ENCODE measurements at places on chromosomes 2 and 18.

- DNase-seq, result no peak
These were observed 49.5 kb downstream of the PLEKHB2 start for GRCh38 chr2:131154647-131155046.

GRCh38 chr2:95389245-95390119 lies 13.0 kb upstream of the FAHD2A start:
- DNase-seq, result peak; percentile 68

- no peak for DNase-seq
These were observed 67.2 kb upstream of the SMAD7 start for GRCh38 chr18:49017813-49018553.

DNA sequence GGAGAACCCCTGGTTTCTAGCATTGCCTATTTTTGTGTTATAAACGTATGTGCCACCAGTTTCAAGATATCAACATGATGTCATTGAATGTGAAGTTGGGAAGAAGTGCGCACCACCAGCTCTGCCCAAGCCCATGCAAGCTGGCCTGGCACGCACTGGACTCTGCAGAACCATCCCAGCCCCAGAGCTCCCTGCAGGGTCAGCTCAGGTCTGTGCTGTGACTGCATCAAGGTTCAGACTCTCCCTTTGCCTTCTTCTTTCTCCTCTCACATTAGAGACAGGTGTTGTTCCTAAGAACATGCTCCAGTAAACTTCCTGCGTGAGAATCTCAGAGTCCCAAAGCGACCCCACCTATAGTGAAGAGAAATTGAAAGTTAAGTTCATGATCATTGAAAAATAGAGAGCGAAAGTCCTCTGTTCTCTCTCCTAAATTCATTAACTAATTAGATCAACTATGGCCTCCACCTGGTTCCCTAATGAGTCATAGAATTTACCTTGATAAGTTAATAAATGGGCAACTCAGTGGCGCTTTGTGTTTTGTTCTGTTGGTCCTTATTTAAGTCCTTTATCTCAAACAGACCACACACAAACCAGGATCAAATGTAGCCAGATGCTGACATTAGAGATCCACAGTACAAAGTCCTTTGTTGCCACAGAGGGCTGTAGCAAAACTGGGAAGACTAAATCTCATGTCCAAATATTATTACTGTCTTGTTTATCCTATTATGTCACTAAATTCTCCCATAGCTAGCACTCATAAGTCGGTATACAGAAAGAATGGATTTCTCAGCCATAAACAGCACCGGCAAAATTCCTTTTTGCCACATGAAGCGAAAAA lies 432.3 kb downstream of the STK39 start:
- no peak for DNase-seq

DNA sequence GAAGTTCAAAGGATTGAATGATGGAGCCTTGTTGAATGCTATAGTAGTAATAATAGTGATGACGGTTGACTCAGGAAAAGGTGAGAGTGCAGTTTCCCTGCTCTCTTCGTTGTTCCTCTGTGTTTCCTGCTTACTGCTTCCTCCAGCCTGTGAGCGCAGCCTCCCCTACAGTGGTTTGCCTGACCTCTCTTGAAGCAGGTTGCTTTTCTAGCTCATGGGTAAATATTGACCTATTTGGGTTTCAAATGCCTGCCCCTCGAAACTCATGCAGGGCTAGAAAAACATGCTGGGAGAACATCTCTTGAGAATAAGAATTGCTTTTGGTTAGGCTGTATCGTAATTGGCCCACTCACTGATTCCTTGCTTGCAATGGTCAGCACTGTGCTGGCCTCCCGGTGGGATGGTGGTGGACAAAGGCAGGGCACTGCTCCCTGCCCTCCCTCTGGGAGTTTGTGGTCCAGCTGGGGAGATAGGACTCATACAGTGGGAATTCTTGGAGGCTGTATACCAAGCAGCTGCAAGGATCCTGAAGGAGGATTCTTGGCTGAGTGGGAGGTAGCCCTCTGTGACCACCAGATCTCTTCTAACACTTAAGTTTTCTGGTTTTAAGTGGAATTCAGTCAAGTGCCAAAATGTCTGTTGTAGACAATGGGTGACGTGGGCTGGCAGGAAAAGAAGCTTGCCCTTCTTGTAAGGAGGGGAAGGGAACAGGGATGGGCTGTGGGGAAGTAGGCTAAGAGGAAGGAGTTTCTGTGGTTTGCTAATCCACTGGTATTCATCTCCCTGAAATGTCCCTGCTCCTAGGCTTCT lies 5.4 kb upstream of the RNF181 start:
- DNase-seq, result peak; percentile 95

DNA sequence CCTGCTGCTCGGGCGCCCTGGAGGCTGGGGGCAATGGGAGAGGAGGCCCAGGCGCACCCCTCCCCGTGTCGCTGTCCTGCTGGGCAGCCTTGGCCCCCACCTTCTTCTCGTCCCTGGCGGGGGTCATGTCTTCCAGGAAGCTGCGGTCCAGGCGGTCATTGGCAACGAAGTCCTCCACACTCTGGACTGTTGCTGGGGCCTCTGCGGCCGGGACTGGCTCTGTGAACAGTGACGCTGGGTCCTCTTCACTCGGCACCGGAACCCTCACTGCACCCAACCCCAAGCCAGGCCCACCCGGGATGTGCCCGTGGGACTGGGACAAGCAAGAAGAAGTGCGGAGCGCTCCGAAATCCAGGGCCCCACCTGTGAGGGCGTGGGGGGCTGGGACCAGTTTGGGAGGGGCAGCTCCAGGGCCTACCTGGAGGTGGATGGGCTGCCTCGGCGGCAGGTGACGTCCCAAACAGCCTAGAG lies 308.0 kb downstream of the CCDC74A start:
- no peak for DNase-seq

DNA sequence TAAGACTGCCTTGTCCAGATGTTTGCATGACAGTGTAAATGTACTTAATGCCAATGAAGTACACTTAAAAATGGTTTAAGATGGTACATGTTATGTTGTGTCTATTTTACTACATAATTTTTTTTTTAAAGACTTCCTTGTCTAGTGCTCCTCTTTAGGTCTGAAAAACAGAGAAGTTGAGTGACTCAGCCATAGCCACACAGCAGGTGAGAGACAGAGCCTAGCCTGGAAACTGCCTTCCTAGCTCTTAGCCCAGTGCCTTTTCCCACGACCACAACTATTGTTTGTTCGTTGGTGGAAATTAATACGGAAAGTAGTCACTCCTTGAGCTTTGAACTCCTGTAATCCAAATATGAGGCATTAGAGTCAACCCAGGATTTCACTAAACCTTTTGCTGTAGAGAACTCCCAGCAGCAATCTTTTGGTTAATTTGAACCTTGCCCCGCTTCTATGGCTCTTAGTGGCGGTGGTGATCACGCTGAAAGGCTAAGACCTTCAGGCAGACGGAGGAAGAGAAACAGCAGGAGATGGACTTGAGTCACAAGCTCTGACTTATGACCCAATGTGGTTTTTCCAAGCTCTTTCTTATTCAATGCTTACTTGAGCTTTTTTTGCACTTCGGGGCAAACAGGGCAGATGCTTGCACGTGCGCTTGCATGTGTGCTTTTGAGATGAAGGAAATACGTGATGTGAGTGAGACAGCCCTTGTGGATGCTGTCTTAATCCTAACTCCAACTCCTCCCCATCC lies 21.2 kb downstream of the TRIB2 start:
- peak; percentile 61 for DNase-seq

DNA sequence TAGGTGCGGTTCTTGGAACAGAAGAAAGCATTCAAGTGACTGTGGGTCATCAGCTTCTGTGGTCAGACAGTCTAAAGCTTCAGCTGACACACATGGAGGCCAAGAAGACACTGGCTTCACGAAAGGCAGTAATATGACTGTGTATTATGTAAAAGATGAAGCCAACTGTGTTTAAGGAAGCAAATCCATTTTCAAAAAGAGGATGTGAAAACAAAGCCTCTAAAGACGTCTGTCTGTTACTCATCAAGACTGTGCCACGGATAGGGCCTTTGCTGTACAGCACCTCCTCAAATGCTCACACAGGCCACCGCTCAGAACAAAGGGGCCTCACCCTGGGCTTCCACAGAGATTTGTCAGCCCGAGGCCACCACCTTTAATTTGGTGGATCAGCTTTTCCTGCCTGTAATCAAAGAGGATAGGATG lies 21.1 kb upstream of the TMEM163 start:
- DNase-seq, result no peak

GRCh38 chr18:36376361-36376760 lies 78.8 kb downstream of the FHOD3 start:
- DNase-seq, result peak; percentile 66

GRCh38 chr2:212863185-212863588 lies 288.2 kb downstream of the IKZF2 start:
- DNase-seq, result peak; percentile 29

DNA sequence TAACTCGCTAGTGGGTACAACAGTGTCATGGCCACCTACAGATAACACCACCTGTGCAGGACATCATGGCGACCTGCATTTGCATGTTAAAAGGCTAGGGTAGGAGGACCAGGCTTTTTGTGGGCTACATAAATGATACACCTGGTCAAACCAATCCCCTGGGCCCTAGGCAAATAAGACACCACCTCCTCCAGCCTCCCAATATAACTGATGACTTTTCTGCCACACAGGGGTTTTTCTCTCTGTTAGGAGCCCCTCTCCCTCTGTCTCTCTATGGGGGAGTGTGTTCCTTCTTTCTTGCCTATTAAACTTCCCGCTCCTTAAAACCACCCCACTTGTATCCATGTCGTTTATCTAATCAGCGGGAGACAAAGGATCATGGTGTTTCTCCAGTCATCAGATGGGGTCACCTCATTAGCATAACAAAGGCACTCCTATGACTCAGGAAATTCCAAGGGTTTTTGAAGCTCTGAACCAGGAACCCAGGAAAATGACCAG lies 10.8 kb upstream of the BUB1 start:
- no peak for DNase-seq

DNA sequence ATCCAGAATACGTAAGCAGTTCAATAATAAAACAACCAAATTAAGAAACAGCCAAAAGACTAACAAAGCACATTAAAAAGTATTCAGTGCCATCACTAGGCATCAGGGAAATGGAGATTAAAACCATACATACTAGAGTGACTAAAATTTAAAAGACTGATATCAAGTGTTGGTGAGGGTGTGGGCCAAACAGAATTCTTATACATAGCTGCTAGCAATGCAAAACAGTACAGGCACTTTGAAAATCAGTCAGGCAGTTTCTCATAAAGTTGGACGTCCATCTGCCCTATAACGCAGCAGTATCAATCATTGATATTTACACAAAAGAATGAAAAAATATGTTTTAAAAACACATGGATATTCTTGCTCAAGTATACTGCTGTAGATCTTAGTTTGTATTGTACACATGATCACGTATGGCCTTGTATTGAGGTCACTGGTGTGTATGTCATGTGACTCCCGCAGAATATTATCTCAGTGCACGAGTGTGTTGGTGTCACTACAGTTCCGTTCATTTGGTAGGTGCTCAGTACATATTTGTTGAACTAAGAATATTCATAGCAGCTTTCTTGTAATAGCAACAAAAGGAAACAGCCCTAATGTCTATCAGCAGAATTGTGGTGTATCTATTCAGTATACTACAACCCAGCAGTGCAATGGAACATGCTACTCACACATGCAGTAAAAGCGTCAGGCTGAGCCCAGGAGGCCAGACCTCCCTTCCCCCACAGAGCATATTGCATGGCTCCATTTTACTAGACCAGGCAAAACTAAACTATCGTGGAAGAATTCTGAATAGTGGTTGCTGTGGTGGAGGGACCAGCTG lies 28.6 kb downstream of the ZNF407 start:
- DNase-seq, result no peak

- DNase-seq, result no peak
These were observed 35.8 kb upstream of the ZNF516 start for GRCh38 chr18:76530846-76531245.

- DNase-seq, result no peak
These were observed 36.6 kb downstream of the SPRED2 start for GRCh38 chr2:65395621-65396347.

- DNase-seq, result peak; percentile 8
These were observed 454.7 kb upstream of the SLC39A10 start for GRCh38 chr2:195202163-195202845.

GRCh38 chr2:139917690-139918384 lies 1137.6 kb upstream of the NXPH2 start:
- no peak for DNase-seq

- DNase-seq, result no peak
These were observed 759.5 kb downstream of the RNF144A start for GRCh38 chr2:7676714-7677113.

DNA sequence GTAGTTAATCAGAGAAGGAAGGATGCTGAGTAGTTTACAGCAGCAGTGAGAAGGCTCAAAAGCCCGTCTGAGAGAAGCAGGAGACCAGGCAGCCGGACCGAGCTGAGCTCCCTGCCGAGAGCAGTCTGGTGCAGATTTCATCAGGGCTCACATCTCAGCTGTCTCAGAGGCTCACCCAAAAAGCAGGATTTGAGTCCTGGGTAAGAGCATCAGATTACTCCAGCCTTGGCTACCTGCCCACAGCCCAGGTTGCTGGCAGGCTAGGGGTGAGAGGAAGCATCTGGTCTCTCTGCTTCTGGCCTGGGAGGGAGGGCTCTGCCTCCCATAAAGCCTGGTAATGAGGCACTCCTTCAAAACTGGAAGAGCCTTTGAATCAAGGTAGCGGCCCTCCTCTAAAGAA lies 140.5 kb downstream of the ST6GAL2 start:
- no peak for DNase-seq

- DNase-seq, result peak; percentile 99
These were observed at the start of gene FARP2 for GRCh38 chr2:241355983-241356870. Gene FARP2 (plus strand): TSS chr2:241356285. CDS start chr2:241373108, 16,823 bp downstream.

GRCh38 chr2:118738524-118739308 lies 108.7 kb downstream of the EN1 start:
- peak; percentile 98 for DNase-seq

DNA sequence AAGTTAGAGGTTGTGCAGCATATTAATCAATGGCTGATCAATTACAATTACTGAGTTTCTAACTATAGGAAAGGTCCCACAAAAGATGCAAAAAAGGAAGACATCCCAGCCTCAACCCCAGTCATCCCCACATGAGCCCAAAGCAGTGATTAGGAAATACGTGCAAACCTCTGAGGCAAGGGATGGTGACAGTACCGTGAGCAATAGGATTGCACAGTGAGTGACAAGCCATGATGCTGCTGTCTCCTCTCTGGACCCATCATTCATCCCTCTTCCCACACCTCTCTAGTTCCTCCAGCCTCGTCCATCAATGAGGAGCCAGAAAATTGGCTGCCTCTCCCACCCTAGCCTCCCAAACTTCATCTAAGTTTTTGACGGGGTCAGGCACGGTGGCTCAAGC lies 4.0 kb upstream of the SLC11A1 start:
- no peak for DNase-seq
